ENCODE measurements at places on chromosomes 2 and 18.

GRCh38 chr2:222813177-222813843 lies 47.5 kb upstream of the ACSL3 start:
- no peak for DNase-seq

DNA sequence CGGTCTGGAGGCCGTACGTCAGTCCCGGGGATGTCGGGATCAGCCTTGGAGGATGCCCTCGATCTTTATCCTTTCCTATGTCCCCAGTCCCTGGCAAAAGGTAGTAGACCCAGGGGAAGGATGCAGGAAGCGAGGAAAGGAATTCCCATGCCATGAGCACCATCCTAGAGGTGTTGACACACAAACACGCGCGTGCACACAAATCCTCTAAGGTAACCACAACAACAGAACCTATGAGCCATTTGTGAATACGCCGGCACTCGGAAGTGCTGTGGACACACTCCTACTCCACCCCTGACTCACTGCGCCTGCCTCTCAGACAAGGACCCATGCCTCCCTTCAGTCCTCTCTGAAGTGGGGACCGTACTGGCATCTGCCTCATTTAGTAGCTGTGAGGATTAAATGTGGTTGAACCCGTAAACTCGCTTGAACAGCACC lies 11.3 kb upstream of the MLPH start:
- no peak for DNase-seq

DNA sequence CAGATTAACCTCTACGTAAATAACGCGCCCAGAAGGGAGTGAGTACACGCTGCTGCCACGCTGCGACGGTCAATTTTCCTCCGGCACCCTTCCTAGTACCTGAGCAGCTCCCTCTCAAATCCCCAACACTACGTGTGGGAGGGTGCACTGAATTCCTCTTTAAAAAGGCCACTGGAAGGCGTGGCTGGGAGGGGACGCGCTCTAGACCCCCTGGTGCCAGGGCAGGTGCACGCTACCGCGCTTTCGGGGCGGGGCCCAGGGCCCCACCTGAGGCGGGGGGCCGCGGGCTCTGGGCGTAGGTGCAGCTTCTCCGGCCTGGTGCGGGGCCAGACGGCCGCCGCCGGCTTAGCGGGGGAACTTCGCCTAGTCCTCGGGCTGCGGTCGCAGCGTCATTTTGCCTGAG lies 668 bp upstream of the ANKRD12 start:
- peak; percentile 51 for DNase-seq

GRCh38 chr18:50507120-50507590 lies 52.7 kb upstream of the MAPK4 start:
- peak; percentile 3 for DNase-seq

- DNase-seq = peak; percentile 8
These were observed 363.5 kb upstream of the TNP1 start for GRCh38 chr2:217223222-217223930.

- DNase-seq = no peak
These were observed 340.4 kb downstream of the NRXN1 start for GRCh38 chr2:50691513-50691912.

Measured in NCI-H1436 treated with DMSO at 0.1 percent for 48 hours (cell line).